AML-193 (cell line): ENCODE measurements at places on chromosomes 2 and 18.

DNA sequence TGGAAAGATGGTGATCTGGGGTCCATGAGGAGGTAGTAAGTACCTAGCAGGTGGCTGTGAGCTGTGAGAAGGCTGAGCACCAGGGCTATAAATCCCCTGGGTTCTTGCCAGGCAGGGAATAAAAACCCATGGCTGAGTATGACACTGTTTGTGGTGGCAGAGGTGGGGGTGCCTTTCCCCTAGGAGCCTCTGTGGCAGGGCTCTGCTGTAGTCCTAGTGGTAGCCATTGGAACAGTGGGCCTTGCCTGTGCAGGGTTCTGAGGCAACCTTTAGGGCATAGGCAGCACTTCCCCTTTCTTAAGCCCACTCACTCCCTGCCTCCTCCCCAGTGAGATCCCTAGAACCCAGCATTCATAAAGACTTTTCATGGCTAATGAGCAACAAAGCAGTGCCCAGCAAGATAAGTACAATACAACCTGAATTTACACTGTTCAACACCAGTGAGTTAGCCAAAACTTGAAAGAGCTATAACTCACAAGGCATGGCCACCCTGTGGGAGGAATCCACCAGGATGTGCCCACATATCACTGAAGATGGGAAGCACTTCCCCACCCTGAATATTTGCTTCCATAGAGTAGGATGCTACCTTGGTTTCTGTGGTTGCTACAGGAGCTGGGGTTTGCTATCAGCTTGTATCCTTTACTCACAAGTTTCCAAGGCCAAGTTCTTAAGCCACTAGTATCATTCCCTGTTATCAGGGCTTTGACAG lies 100.9 kb upstream of the NEUROD1 start:
- peak; percentile 32 for DNase-seq

GRCh38 chr2:230124757-230125431 lies 56.2 kb upstream of the SLC16A14 start:
- DNase-seq: peak; percentile 97

- no peak for DNase-seq
Measured at GRCh38 chr2:215883799-215884198, 129.6 kb downstream of the MREG start.

- peak; percentile 50 for DNase-seq
Measured at GRCh38 chr2:55048508-55049042, 1.7 kb downstream of the RTN4 start.

- no peak for DNase-seq
Measured at GRCh38 chr2:119522671-119523070, 1.6 kb downstream of the SCTR start.

DNA sequence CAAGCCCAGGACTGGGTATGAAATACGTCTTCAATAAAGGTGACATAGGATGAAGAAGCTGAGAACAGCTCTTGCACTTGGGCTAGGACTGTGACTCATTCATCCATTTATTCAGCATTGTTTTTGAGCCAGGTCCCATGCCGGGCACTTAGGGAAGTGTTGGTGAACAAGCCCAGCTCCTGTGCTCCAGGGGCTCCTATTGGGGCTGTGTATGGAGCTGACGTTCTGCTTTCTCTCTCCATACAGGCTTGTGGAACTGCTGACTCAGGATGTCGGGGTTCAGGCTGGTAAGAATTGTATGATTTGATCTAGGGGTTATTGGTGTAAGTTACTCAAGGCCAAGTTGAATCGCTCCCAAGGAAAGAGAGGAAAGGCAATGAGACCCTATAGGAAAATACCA lies 24.0 kb downstream of the MYO7B start:
- no peak for DNase-seq

GRCh38 chr2:118340103-118340502 lies 251.8 kb downstream of the INSIG2 start:
- no peak for DNase-seq

DNA sequence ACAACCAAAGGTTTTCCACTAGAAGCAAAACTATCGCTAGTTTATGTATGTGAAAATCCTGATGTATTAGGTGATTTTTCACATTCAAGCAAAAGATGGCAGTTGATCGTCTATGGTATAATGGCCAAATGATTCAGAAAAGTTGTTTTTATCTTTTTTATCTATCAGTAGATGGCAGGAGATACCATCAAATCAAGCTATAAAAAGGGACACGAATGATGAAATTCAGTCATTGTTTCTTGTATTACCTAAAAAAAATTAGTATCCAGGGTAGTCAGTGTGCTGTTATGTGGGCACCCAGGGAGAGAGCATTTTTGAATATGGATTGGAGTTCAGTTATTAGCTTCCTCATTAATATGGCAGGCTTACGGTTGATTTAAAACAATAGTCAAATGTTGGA lies 22.9 kb upstream of the CAVIN2 start:
- no peak for DNase-seq

GRCh38 chr2:138521821-138522220 lies 20.3 kb downstream of the SPOPL start:
- DNase-seq: no peak

GRCh38 chr2:132477436-132477835 lies 60.8 kb downstream of the GPR39 start:
- DNase-seq: no peak

DNA sequence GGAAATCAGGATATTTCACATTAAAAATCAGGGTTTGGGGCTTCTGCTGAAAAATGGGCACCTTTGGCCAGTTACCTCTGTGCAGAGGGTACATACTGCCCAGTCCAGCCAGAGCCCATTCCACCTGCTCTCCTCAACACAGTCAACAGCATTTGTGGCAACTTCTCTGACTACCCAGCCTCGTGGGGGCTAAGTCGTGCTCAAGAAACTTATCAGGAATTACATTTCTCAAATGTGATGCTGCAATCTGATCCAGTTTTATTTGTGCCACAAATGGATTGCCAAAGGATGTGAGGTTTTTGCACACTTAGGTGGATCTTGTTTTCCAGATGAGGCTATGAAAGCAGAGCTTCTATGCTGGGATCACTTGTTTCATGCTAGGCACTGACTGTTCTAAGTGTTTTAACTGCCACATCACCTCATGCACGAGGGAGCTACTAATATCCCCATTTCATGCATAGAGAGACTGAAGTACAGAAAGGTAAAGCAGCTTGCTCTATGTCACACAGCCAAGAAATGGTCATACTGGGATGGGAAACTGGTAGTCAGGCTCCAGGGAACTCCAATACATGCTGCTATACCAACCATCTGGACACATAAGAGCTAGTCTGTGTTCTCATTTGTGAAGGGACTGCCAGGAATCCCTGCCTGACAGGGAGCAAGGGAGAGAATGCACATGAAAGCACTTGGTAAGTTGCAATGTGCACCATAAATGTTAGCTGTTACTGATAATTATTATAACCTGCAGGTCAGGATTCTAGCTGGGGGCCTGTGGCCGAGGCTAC lies 89.0 kb upstream of the HK2 start:
- DNase-seq: no peak

DNA sequence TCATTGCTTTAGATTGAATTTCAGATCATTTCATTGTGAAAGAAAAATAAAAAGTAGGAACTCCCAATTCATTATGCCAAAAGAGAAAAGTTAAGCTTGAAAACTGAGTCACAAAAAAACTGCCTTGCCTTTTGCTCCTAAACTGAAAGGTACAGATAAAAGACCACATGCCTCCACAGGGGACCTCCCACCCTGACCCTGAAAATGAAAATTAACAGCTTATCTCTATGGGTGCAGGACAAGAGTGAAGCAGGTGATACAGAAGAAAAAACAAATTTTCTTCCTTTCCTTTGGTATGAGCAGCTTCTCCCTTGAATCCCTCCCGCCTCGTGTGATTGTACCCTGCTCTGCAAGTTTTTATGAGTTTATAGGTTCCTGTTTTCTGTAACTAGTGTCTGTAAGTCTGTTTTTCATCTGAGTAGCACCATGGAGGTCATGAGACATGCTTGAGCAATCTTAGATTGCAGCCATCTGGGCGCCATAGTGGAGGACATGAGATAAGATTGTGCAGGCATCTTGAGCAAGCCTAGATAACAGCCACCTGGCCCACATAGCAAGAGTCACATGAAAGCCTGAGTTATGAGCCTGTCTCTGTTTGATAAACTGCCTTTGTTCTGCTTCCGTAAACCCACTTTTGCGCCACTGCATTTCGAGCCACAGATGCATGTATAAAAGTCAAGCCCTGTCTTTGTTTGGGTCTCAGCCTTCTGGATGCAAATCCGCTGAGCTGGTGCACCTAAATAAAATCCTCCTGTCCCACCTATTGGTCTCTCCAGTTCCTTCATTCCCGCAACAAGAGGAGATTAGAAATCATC lies 56.2 kb upstream of the DYNC1I2 start:
- no peak for DNase-seq

GRCh38 chr2:197591339-197592072 lies 75.6 kb downstream of the MOB4 start:
- DNase-seq: no peak

DNA sequence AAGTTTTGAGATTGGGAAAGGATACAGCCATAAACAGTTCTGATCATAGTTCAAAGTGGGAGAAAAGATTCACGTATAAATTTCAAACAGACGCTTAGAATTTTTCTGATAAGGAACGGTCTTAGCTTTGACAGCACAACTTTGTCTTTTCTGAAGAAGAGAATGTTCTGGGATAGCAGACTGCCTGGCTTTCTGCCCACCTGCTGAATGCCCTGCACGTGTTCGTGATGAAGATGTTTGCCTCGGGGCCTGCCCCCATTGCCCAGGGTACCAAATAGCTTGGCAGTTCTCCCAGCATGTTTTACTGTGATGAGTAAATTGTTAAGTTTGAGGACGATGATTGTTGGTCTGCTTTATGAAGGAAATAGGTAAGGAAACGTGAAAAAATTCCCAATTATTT lies 4.6 kb downstream of the MRPL33 start:
- DNase-seq: no peak

DNA sequence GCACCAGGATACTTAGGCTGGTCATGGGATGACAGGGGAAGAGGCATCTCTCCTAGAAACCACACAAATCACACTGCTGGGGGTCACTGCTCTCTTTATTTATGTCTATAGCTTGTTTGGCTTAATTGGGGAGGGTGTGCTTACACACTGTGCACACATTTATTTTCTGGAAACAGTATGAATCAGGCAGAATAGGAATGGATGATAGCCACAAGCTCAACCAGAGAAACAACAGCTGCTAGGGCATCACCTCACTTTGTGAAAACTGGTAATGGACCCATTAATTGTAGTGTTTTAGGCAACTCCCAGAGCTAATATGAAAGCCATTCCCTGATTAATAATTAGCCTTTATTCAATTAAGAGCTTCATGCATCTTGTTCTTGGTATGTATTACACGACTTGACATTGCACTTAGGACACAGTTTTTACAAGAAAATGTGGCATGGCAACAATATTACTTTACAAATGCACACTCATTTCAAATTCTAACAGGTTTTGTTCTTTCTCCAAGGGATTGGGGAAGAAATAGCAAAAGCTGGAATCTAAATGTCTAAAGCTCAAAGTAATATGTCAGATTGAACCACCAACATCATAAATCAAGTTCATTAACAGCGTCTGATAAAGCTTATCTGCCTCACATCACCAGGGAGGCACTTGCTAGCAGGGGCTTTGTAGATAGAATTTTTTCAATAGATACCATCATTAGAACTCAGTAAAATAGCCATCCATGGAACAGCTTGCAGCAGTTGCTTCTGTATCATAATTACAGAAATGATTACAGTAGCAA lies 361.9 kb upstream of the FSHR start:
- DNase-seq: no peak

DNA sequence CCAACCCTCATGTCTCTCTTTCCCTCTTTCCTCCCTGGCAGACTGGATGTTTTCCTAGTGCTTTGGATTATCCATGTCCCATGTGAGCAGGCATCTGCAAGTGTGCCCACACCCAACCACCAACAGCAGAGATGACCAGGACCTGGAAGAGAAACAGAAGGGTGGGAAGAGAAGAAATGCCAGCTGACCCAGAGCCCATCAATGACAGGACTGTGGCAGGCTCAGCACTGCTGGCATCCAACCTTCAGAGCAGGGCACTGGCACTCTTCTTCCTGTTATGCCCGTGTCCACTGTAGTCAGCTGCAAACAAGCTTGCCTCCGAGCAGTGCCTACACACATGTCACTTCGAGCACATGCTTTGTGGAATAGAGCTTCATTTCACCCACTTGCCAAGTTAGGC lies 121.1 kb downstream of the TANC1 start:
- no peak for DNase-seq

DNA sequence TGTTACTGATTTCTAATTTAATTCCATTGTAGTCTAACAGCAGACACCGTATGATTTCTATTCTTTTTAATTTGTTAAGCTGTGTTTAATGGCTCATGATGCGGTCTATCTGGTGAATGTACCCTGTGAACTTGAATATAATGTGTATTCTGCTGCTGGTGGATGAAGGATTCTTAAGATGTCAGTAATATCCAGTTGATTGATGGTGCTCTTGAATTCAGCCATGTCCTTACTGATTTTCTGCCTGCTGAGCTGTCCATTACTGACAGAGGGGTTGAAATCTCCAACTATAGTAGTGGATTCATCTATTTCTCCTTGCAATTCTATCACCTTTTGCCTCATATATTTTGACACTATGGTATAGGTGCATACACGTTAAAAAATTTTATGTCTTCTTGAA lies 373.3 kb upstream of the RAB12 start:
- DNase-seq: no peak

- DNase-seq: no peak
Measured at GRCh38 chr18:3691705-3692104, 241.7 kb downstream of the TGIF1 start.

- DNase-seq: no peak
Measured at GRCh38 chr2:42560899-42561298, 7.5 kb upstream of the MTA3 start.

GRCh38 chr2:124318913-124319312 lies 293.8 kb downstream of the CNTNAP5 start:
- DNase-seq: no peak

DNA sequence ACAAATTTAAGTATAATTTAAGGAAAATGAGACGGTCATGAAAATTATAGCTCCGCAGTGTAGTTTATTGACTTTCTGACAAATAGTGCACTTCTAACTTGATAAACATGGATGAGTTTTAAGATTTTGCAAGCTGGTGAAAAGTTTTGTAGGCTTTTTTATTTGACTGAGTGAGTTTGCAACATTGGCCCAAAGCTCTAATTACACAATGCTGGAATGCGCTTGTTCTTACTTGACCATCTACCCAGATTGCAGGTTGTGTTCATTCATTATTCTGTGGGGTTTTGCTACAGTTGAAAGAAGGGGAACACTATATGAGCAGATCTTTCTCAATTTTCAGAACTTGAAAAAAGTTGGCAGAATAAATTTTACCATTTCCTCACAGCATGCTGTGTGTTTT lies 13.5 kb downstream of the SPOPL start:
- peak; percentile 64 for DNase-seq
